ENCODE measurements at places on chromosomes 13 and 19.

GRCh38 chr13:94112731-94113130 is 366.8 kb downstream of the DCT start:
- no peak for DNase-seq

DNA sequence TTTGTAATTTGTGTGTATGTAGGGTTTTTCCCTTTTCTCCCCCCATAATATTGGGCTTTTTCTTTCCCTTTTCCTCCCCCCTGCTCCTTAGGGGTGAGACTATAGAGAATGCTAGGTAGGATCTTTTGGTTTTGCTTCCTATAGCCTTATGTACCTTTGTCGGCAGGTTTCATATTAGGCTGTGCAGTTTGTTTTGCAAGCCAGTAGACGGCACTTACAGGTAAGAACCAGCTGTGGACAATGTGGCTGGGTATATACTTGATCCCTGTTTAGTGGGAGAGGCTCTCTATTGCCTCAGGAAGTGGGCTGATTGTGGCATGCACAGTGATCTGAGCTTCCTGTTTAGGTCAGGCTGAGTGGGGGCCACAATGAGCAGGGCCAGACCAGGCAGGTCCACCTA is 359.2 kb upstream of the OBI1 start:
- DNase-seq: no peak

GRCh38 chr19:3942790-3943409 is 10.0 kb downstream of the NMRK2 start:
- no peak for DNase-seq

- DNase-seq: no peak
Measured at GRCh38 chr13:97321616-97322321, 99.6 kb downstream of the MBNL2 start.
